ENCODE measurements at places on chromosomes 3 and 15. TPM values are rescaled to one million over a fixed set of nuclear protein-coding genes. Genes with fewer than 3 reads are reported as not detected.

HTR3E gene
- total RNA-seq, result not detected

DNA sequence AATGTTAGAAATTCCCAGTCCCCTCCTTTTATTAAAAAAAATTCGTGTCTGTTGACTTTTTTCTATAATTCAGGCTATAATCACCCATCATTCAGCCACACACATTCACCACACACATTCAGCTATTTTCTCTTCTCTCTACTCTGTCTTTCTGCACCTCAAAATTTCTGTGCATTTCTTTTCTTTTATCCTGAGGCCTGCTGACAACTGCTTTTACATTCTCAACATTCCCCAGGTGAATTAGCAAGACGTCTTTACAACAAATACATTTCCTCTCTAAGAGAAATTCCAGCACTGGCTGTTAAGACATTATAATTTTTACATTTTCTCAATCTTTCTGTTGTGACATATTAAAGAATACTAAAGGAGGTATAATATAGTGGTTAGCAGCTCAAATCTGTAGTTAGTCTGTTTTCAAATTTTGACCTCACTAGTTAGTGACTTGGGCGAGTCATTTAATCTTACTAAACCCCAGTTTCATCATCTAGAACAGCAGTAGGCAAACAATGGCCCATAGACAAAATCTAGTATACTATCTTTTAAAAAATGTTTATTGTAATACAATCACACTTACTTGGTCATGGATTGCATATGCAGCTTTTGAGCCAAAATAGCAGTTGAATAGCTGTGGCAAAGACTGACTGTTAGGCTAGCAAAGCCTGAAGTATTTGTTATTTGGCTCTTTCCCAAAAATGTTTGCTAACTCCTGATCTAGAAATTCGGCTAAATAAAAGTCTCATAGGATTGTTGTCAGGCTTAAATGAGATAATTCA is 350.7 kb downstream of the NSUN3 start:
- no peaks in the 10 kb centered on the region for H3K4me1 ChIP-seq
- H3K4me3 ChIP-seq, result no peak overlapping the region
- DNase-seq, result no peak

ALG1L2 gene
- total RNA-seq, result not detected

DNASE1L3 gene
- 9.2 TPM for total RNA-seq

GRCh38 chr3:102030661-102031060 is 181.3 kb downstream of the NFKBIZ start:
- H3K4me3 ChIP-seq, result no peak overlapping the region
- H3K27ac ChIP-seq, result no peak overlapping the region
- no peaks in the 10 kb centered on the region for H3K36me3 ChIP-seq

DNA sequence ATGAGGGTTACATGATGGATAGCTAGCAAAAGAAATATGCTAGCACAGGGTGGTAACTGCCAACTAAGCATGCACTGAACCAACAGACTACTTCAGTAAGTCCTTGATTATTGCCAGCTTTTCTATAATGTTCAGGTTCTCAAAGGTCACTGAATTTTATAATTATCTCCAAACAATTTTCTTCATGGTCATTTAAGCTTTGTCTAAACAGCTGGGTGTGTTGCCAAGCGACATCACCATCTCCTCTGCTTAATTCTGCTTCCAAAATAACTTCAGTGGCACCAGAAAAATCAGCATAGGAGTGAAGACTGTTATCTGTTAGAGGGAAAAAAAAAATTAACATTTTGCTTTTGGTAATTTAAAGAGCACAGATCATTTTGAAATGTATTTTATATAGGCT is 54.6 kb upstream of the TOP2B start:
- H3K36me3 ChIP-seq, result no peaks in the 10 kb centered on the region
- no peaks in the 10 kb centered on the region for H3K4me1 ChIP-seq
- H3K4me3 ChIP-seq, result no peak overlapping the region
- H3K27ac ChIP-seq, result no peak overlapping the region

DNA sequence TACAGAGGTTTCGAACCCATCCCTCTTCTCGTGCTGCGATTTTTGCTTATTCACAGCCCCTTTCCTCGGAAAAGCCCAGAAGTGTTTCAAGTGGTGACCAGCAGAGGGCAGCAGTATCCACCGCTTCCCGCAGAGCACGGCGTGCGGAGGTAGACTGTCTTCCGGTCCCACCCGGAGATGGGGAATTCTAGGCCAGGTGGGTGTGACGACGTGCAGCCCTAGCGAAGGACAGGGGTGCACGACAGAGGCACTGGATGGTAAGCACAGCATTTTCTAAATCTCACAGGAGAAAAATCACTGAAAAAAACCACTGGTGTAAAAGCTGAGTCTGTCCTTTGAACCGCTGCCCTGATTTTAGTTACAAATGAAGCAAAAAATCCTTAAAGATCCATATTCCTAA is 7.4 kb upstream of the PSMD6 start:
- peak overlapping the region; percentile 16 for H3K4me3 ChIP-seq
- H3K27me3 ChIP-seq, result peaks cover 4% of the 10 kb centered on the region
- no peaks in the 10 kb centered on the region for H3K36me3 ChIP-seq
- DNase-seq, result peak; percentile 44
- H3K27ac ChIP-seq, result no peak overlapping the region
- no peaks in the 10 kb centered on the region for H3K4me1 ChIP-seq

CCR8 gene
- total RNA-seq, result not detected

DNA sequence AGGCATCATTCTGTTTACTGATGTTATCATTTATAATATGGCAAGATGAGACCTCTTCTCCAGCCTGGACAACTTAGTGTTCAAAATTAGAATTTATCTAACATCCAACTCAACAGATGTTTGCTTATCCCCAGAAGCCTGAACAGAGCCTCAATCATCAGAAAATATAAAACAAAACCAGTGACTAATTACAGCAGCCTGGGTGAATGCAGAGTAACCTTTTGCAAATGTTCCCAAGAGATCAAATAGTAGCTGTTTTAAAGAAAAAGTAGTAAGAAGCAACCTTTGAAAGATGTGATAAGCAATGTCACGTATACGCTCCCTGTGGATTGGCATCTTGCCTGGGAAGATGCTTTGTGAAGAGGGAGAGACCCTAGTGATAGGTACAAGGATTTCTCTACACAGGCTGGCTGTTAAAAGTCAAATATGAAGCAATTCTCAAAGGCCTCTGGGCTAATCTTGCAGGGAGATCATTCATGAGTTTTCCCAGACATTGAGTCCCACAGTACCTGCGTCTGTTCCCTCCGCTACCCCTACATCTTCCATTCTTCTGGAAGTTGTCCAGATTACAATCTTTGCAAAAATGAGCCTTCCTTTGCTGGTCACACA is 39.3 kb upstream of the PRICKLE2 start:
- no peaks in the 10 kb centered on the region for H3K36me3 ChIP-seq
- no peak overlapping the region for H3K4me3 ChIP-seq
- H3K4me1 ChIP-seq, result peaks cover 10% of the 10 kb centered on the region
- no peak for DNase-seq

DNA sequence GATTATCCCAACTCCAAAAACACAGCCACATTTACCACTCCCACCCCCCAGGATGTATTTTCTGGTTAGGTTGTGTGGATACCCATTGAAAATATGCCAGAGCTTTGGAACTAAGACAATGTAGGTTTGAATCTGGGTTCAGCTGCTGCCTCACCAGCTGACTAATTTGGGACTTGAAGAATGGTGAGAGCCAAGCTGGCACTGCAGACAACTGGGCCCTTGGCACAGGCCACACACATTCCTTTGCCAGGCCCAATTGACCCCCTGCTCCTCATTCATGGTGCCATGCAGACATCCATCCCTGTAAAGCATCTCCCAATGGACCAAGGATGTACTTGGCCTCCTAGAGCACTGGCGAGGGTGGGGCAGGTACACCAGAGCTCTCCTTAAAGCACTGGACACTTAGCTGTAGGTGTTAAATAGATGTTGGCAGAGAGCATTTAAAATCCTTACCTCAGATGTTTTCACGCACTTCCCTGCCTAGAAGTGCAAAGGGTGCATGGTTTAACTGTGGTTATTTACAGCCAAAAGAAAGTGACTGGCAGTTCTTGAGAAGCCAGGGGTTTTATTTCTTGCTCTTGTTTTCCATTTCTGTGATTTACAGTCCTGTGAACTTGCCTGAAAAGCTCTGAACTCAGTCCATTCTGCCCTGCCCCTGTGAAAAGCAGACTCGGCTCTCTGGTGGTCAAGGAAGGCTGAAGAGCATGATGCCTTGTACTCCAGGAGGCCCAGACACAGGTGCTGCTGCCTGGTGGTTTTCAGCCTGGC is 138.5 kb downstream of the CLSTN2 start:
- no peak for DNase-seq
- H3K4me1 ChIP-seq, result no peaks in the 10 kb centered on the region
- H3K27ac ChIP-seq, result no peak overlapping the region
- H3K27me3 ChIP-seq, result no peaks in the 10 kb centered on the region
- no peaks in the 10 kb centered on the region for H3K36me3 ChIP-seq

DNA sequence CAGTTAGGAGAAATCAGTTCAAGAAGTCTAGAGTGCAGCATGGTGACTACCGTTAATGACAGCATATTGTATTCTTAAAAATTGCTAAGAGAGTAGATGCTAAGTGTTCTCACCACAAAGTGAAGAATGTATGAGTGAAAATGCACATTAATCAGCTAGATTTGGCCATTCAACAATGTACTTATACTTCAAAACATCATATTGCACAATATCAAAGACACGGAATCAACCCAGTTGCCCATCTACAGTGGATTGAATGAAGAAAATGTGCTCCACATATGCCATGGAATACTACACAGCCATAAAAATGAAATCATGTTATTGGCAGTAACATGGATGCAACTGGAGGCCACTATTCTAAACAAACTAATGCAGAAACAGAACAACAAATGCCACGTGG is 119.9 kb upstream of the NDN start:
- H3K27ac ChIP-seq, result no peak overlapping the region
- no peaks in the 10 kb centered on the region for H3K27me3 ChIP-seq

ZNF654 gene
- total RNA-seq, result 26.3 TPM

PP2D1 gene
- total RNA-seq, result not detected

DNA sequence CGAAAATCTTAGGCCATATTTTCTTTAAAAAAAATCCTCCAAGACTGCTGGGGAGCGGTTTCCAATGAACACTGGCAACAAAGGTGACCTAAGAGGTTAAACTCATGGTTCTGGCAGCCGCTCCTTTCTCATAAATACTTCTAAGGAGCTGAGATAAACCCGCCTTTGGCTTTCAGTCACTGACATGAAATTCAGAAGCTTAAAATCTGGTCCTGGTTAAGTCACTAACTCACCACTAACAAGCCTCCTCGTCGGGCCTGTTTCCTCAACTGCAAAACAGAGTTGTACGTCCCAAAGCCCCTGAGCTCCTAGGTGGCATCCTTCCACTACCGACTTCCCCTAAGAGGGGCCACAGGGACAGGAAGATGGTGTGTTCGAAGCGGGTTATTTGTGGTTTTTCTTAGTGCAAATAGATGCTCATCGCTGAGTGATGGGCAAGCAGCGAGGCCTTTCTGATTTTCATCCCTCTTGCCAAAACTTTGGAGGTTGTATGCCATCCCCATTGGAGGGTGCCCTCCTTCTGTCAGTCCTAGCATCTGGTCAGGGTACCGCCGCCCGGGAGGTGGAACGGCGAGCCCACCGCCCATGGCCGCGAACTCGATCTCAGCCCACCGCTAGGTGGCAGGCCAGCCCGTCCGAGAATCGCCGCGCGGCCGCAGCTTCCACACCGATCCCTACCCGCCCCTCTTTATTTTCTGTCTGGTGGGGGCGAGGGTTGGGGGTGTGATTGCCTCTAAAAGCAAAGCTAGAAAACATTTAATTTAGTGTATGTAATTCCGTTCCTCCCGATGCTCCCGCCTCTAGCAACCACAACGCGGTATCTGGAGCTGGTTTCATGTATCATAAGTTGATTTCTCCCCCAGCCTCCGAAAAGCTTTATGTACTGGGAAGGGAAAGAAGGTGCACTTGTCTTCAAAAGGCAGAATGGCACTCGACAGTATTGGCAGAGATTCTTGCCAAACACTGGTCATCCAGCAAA is 4.6 kb downstream of the BCL6 start:
- DNase-seq, result peak; percentile 81
- H3K27ac ChIP-seq, result peak overlapping the region; percentile 99
- peaks cover 5% of the 10 kb centered on the region for H3K4me1 ChIP-seq
- H3K4me3 ChIP-seq, result peak overlapping the region; percentile 73
- H3K36me3 ChIP-seq, result no peaks in the 10 kb centered on the region
- H3K27me3 ChIP-seq, result no peaks in the 10 kb centered on the region

DNA sequence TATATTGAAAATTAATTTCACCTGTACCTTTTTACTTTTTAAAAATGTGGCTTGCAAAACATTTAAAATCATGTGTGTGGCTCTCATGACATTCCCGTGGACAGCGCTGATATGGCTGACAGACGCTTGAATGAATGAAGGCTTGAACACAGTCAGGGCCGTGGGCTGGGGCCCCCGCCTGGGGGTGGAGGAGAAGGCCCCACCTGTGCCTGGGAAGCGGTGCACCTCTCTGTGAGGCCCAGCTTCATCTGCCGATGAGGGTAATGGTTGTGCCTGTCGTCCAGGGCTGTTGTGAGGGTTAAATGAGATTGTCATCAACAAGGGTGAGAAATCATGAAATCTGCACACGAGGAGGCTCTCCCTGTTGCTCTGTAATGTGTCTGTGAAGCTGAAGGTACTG is 85.9 kb upstream of the PRR23E start:
- no peak for DNase-seq
- H3K4me1 ChIP-seq, result no peaks in the 10 kb centered on the region
- no peaks in the 10 kb centered on the region for H3K27me3 ChIP-seq
- H3K36me3 ChIP-seq, result no peaks in the 10 kb centered on the region
- no peak overlapping the region for H3K4me3 ChIP-seq

DNA sequence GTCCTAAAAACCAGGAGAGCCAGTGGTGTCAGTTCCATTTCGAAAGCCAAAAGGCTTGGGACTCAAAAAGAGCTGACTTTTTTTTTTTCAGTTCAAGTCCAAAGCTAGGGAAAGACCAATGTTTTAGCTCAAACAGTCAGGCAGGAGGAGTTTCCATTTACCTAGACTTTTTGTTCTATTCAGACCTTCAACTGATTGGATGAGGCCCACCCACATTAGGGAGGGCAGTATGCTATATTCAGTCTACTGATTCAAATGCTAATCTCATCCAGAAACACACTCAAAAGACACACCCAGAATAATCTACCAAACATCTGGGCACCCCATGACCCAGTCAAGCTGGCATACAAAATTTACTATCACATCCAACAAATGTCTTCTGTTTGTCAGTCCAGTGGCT is 374.0 kb downstream of the KCNH8 start:
- H3K27ac ChIP-seq, result no peak overlapping the region
- no peaks in the 10 kb centered on the region for H3K4me1 ChIP-seq
- no peak overlapping the region for H3K4me3 ChIP-seq
- no peaks in the 10 kb centered on the region for H3K36me3 ChIP-seq

DNA sequence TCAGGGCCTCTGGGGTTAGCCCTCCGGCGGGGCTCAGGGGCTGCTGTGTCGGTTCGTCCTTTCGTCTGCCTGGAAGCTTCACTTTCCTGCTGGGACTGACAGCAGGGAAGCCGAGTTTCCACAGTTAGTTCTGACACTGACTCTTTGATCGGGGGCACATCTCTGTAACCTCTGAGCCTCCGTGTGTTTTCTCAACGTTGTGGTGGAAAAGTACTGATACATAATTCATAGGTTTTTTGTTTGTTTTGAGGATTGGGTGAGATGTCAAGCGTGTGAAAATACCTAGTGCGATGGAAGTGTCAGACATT is 481 bp downstream of the AP4E1 start:
- H3K27me3 ChIP-seq, result no peaks in the 10 kb centered on the region
- no peaks in the 10 kb centered on the region for H3K4me1 ChIP-seq
- DNase-seq, result no peak
- H3K27ac ChIP-seq, result peak overlapping the region; percentile 98

- H3K27ac ChIP-seq, result no peak overlapping the region
- no peaks in the 10 kb centered on the region for H3K27me3 ChIP-seq
- no peak overlapping the region for H3K4me3 ChIP-seq
Measured at GRCh38 chr3:185517387-185518130, 18.7 kb upstream of the TMEM41A start.
